ENCODE measurements at places on chromosomes 1 and 21. TPM values are rescaled to one million over a fixed set of nuclear protein-coding genes. Genes with fewer than 3 reads are reported as not detected.

TAL1 gene
- under 0.01 TPM for total RNA-seq

CHI3L1 gene
- 339 TPM for total RNA-seq

RHD gene
- not detected for total RNA-seq

ADGRL4 gene
- total RNA-seq, result 92.6 TPM

VHLL gene
- not detected for total RNA-seq

All from smooth muscle cell of the umbilical artery (primary cell).